ENCODE measurements at places on chromosomes 5 and 9.

DNA sequence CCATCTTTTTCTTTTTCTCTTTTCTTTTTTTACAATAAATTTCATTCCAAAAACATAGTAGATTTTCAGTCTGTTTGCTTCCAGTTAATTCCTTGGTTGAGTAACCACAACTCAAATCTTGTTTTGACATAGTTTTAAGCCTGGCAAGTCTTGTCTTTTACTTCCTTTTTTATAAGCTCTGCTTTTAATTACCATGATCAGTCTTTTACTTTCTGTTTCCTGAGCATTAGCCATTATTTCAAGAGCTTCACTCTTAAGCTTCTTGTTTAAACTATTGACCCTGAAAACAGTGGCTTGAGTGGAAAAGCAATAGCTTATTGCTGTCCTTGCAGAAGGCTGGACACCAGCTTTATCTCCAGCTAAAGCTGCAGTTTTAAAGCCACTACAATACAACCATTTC is 1363.3 kb downstream of the MAT2B start:
- DNase-seq, result no peak

DNA sequence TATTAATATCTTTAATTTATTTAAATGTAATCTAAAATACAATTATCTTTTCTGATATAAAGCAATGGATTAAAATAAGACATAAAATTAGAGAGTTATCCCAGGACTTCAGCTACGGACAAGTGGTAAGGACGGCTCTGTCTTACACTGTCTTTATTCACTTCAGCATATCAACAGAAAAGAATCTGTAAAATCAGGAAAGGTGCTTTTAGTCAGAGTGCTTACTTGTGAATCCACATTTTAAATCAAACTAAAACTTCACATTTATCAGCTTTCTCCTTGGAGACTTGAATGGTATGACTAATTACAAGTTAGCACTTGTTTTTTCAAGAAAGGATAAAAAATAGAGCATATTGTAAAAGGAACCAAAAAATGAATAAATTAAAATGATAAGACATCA is 39.3 kb downstream of the ST8SIA4 start:
- no peak for DNase-seq

GRCh38 chr9:10274175-10274574 is 338.6 kb downstream of the PTPRD start:
- no peak for DNase-seq

DNA sequence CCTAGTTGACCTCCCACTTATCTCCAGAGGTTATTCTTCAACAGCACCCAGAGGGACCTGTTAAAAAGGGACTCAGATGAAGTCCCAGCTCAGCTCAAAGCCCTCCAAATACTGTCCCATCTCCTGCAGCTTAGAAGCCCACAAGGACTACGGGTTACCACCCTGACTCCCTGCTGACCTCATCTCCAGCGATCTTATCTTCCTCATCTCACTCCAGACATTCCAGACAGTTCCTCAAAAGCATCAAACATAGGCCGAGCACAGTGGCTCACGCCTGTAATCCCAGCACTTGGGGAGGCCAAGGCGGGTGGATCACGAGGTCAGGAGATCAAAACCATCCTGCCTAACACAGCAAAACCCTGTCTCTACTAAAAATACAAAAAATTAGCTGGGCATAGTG is 263.8 kb upstream of the TLE4 start:
- no peak for DNase-seq

DNA sequence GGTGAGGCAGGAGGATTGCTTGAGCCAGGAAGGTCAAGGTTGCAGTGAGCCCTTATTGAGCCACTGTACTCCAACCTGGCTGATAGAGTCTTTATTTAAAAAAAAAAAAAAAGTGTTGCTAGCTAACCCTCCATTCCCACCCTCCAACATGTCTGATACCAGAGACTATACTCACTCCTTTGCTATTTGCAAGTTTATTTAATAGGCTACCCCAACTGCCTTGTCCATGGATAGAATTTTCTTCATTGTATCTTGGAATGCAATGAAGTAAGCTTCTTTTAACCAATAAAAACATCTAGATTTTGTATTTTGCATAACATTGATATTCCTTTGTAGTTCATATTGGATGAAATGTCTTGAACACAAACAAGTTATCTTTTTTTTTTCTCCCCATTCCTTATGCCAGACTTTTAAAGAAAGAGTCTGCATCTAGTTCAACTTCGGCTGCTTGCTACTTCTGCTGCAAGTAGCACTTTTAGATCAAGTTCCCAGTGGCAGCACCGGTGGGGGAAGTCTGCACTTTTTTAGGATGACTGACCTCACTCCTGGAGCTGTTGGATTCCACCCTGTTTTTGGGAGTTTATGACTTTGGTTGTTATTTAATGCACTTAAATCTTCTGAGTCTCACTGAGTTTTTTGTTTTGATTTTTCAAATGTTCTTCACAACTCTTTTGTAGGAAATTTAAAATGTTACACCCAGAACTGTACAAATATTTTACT is 112.5 kb downstream of the UHRF2 start:
- no peak for DNase-seq

DNA sequence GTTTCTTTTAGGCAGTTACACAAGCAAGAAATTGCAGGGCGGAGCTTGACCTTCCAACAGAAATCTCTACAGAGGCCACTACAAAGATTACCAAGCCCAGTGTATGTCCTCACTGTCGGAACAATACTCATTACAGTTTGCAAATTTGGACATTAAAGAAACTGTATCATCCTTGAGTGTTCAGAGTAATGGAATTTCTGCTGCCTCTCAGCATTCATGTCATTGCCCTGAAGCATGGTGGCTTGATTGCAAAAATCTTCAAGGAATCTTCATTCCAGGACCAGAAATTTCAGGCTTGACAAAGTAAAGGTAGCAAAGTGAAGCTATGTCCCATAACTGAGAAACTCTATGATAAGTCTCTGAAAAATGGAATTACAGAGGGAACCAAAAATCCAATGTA is 134.6 kb upstream of the MAP3K1 start:
- no peak for DNase-seq

GRCh38 chr9:104069288-104069687 is 24.8 kb upstream of the SMC2 start:
- no peak for DNase-seq

DNA sequence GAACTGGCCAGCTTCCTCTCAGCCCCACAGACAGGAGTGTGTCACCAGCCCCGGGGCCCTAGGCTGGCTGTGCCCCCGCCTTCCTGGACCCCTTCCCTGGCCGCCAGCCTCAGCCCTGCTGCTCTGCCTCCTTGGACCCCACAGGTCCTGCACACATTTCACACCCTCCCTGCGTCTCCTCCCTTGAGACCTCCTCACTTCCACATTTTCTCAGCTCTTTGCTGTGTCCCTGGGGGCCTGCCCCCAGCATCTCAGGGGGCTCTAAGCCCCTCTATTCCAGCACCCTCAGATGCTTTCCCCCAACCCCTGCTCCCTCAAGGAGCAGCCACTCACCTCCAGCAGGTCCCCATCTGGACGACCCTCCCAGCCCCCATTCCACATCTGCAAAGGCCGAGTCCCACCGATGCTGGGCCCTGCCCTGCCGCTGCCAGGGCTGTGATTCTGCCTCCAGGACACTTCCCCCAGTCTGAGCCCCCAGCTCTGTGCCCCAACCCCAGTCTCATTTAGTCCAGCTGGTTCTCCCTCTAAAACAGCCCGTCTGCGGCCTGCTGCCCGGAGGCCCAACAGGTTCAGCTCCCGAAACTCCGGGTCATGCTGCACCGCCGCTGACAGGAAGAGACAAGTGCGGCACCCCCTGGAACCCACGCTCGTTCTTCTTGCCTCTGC is 4.2 kb downstream of the SLC34A3 start:
- DNase-seq, result no peak

DNA sequence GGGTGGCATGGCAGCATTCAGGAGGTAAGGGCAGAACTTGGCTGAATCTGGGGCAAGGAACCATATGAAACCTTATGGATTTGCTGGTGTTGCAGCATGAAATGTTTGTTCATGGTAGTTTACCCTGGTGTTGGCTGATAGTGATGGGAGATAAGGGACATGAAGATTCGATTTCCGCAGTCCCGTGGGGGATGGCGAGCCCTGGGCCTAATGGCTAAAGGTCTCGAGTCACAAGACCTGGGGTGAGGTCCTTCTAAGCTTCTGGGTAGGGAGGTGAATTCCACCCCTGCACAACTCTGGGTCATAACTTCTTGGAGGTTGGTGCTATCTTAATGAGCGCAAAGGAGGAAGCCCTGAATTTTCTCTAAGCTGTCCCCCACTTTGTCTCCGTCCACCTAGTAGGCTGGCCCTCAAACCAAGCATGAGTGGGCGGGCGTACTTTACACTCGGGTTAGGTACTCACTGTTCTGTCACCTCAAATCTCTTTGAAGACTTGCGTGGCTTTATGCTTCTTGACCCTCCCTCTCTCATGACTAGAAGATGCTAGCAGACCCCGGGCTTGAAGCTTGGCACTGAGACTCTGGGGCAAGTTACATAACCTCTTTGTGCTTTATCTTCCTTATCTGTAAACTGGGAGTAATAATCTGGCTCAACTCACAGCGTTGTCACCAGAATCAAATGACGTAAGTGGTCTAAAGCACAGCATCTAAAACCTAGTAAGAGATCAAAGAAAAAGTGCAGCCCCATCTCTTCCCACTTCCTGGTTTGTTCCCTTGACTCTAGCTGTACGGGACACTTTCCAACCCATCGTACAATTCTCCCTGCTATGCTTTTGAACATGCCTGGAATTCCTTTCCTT is 72.5 kb downstream of the BASP1 start:
- no peak for DNase-seq

GRCh38 chr9:26745111-26745510 is 147.5 kb downstream of the CAAP1 start:
- no peak for DNase-seq

DNA sequence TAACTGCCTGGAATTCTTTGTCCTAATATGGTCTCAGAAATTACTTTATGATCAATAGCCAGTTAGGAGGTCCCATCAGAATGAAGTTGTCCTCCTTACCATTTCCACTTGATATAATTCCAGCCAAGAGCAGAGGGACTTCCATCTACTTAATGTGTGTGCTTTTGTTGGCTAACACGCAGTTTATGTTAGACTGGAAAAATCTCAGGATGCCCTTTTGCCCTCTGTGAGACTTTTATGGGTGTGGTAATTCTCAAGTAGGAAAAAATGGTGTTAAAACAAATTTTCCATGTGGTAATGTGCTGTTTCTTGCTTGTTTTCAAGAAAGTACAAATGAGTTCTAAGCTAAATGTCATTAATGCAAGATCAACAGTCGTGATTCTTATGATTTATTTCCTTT is 327.1 kb downstream of the MTRR start:
- DNase-seq, result no peak

DNA sequence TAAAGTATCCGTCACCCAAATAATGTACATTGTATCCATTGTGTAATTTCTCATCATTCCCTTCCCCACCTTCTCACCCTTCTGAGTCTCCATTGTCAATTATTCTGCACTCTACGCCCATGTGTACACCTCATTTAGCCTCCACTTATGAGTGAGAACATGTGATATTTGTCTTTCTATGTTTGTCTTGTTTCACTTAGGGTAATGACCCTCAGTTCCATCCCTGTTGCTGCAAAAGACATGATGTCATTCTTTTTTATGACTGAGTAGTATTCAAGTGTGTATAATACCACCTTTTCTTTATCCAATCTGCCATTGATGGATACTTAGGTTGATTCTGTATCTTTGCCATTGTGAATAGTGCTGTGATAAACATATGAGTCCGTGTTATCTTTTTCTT is 4.9 kb upstream of the SPATA31C2 start:
- no peak for DNase-seq

DNA sequence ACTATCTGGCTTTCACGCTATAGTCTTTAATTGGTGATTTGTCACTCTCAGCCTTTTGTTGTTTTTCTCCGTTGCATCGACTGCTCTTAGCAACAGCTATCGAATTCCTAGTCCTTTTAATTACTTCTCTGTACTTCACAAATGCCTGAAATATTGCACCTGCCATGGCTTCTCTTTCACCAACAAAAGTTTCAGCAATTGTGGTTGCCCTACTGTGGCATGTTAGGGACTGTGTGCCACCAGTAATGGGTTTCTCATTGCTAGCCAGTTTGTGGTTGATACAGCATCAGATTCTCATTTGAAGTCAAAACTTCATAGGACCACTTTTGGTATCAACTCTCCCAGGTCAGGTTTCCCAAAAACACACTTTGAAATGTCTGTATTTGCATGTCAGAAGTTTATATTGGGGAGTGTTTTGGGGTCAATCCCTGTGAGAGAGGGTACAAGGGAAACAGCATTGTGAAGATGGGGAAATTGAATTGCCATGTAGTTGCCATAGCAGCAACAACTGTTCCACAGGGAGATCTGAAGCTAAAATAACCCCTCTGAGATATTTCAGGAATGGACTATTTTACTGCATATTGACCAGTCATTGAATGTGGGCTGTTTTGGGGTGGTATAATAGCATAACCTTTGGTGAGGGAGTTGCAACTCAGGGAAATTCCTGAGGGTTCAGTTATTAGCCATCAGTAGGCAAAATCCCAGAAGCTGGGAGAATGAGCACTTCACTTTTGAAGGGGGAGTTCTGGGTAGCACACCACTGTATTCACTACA is 99.2 kb downstream of the WDR70 start:
- DNase-seq, result no peak

DNA sequence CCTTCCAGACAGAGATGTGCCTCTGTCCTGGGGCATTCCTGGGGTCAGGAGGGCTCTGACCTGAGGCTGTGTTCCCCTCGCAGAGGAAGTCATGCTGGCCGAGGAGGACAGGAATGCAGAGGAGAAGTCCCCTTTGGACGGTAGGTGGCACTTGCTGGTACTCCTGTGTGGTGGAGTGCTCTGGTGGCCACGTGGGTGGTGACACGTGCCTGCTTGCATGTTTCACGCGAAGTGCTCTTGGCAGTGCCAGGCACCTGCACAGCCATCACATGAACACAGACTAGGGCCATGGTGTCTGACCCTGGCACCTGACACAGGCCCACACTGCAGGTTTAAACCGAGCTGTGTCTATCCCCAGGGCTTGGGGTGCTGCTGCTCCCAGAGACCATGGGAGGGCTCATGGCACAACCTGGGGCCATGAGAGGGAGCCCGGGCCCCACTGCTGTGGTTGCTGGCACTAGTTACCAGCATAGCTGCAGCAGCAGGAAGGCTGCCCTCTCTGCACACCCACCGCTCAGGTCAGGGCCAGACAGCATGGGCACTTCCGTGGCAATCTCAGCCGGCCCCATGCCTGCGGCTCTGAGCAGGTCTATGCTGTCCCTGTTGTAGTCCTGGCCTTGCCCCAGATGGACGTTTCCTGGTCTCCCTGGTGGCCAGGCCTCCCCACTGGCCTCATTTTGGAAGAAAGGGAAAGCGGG is 79.3 kb downstream of the CACNA1B start:
- no peak for DNase-seq

DNA sequence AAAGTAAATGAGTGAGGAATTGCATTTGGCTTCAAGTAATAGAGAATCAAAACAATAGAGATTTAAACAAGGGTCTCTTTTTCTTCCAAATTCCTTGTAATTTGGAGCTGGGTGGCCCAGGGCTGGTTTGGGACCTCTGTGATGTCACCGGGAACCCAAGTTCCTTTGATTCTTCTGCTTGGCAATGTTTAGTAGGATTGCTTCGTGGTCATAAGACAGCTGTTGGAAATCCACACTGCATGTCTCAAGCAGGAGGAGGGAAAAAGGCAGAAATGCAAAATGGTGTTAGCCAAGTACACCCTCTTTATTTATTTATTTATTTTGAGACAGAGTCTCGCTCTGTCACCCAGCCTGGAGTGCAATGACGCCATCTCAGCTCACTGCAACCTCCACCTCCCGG is 72.6 kb upstream of the IL12B start:
- no peak for DNase-seq

- no peak for DNase-seq
These were observed 304.7 kb upstream of the CLINT1 start for GRCh38 chr5:158163451-158164295.

All from muscle of arm (tissue), 14 donors.